ENCODE measurements at places on chromosomes 4 and X.
A peak's percentile ranks its signal among the peaks of the same experiment; 100 is the strongest.

DNA sequence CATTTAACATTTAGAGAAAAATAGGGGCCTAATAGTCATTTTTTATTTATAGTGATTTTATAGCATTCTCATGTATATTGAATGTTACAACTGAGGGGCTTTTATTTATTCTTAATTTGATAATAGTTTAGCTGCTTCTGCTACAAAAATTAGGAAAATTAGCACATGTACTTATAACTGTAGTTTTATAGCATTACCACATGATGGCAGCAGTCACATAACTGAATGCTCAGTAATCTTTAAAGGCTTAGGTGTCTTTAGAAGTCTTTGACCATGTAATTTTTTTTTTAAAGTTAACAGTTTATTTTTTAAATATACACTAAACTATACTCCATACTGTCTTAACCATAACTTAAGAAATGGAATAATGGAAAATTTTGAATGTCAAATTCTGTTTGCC lies 136.6 kb downstream of the STAG2 start:
- DNase-seq, result no peak

DNA sequence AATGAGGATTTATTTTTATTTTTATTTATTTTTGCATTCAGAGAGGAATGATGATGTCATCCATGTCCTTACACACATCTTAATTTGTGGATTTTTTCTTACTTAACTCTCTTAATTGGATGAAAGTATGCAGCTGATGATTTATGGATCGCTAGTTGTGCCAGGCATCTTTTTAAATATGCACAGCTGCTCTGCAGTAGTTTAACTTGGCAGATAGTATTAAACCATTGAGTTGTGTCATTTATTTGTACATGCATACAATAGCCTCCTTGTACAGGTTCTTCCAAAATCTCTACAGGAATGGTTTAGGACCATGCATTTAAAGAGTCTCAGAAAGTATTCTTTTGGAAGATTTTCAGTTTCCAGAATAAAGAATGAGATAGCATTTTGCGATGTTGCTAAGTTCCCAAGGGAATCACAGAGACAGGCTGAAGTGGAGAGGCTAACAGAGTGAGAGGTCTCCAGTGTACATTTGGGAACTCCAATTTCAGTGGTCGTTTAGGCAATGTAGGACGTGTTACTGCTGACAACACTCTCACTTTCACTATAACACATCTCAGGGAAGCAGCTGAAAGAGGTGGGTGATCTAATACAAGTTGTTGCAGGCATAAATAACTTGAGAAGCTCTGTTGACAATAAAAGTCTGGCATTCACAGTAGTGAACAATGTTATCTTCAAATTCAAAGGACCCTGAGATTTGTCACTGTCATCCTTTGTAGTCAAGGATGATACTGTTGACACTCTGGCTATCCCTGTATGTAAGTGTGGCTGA lies 49.9 kb upstream of the SCRG1 start:
- DNase-seq, result no peak

DNA sequence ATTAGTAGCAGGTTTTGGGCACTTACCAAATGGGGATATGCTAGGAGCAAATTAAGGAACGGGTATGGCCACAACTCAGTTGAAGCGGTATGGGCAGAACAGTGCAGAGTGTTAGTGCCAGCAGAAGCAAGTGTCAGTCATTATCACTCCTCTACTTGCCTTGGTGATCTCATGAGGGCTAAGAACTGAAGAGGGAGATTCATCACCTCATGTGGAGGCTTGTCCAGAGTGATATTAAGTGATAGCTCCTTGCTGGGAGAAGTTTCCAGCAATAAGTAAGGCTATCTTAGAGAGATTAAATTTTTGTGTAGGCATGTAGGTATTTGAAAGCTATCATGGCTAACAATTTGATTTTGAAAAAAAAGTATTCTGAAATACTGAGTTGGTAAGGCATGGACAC lies 615.4 kb upstream of the SMIM31 start:
- no peak for DNase-seq

- DNase-seq, result no peak
Observed at GRCh38 chrX:153939573-153939972, 4.7 kb upstream of the NAA10 start.

- no peak for DNase-seq
Observed at GRCh38 chr4:58261526-58261925, 1151.3 kb upstream of the IGFBP7 start.

DNA sequence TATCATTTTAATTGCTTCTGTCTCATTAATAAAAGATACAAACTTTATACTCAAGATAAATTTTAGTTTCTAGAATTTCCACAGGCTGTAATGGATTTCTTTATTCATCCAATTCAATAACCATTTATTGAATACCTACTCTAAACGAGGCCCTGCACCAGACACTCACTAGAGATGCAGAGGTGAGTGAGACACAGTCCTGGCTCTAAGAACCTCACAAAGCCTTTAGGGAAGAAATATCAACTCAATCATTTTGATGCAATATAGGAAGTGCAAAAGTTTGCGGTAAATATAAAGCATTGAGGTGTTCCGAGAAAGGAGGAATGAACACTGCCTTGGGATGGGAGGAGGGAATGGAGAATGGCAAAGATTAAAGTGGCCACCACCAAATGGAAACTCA lies 81.6 kb upstream of the SH3RF1 start:
- DNase-seq, result no peak

DNA sequence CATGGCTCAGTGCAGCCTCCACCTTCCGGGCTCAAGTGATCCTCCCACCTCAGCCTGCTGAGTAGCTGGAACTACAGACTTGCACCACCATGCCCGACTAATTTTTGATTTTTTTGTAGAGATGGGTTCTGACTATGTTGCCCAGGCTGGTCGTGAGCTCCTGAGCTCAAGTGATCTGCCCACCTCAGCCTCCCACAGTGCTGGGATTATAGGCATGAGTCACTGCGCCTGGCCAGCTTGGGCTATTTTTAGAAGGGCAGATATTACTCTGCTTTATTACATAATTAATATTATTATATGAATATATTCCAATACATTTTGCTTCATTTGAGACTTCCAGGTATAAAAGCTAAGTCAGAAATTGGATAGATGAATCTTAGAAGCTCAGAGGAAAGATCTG lies 143.7 kb upstream of the ANK2 start:
- DNase-seq, result no peak

DNA sequence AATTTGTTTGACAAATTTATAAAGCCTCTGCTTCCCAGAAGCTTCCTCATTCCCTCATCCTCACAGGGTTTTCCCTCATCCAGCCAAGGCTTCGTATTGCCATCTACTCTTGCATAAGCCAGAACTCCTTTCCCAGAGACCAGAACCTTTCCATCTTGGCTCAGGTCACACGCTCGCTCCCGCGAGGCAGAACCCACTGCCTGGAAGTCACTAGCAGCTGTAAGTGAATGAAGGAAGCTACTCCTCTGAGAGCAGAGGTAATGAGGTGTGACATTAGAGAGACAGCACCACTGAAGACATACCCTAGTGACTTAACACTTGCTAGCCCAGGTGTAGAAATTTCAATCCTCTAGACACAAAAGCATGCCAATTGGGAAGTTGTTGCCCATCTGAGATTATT lies 52.5 kb downstream of the LHFPL1 start:
- DNase-seq, result peak; percentile 11

All from left ventricle myocardium inferior (tissue), 1 donor.